ENCODE measurements at places on chromosomes 13 and 19.

GRCh38 chr19:58058467-58058866 is 615 bp upstream of the ZNF135 start:
- DNase-seq: no peak

DNA sequence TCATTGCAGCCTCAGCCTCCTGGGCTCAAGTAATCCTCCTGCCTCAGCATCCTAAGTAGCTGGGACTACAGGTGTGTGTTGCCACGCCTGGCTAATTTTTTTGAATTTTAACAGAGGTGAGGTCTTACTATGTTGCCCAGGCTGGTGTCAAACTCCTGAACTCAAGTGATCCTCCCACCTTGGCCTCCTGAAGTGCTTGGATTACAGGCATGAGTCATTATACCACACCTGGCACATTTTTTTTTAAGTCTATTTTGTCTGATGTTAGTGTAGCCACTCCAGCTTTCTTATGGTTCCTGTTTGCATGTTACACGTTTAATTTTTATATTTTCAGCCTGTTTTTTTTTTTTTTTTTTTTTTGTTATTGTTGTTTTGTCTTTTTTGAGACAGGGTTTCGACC is 24.8 kb downstream of the KDM4B start:
- DNase-seq: no peak

GRCh38 chr13:22211876-22212275 is 541.0 kb downstream of the FGF9 start:
- no peak for DNase-seq

DNA sequence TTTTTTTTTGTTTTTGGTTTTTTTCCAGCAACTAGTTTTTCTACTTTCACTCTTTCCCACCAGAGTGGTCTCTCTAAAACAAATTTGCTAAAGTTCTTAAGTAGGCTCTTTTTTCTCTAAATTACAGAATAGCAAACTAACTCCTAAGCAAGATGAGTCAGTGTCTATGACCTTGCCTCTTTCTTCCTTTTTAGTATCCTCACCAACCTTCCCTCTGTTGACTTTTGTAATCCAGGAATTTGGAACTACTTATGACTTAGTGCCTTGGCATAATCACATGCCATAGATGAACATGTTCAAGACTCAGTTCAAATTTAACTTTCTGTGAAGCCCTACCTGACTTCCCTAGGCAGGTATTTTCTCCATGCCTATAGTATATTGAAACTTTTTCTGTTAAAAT is 32.3 kb upstream of the AKAP11 start:
- peak; percentile 9 for DNase-seq

GRCh38 chr13:86922936-86923335 is 748.2 kb upstream of the SLITRK5 start:
- no peak for DNase-seq

DNA sequence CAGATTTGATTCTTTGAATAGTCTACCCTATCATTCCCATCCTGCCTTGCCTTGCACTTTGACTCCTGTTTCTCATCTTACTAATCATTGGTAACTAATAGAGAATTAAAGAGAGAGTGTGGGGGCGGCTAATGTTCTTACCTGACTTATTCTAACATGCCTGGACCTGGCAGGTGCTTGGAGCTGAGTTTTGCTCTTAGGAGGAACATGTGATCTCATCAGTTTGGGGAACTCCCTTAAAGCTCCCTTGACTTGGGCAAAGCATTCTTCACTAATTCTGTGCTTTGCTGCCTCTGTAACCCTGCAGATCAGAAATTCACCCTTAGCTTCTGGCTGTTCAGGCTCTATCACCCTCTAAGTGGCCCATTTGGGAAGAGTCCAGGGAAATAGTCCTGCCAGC is 861.1 kb downstream of the GPC5 start:
- no peak for DNase-seq

DNA sequence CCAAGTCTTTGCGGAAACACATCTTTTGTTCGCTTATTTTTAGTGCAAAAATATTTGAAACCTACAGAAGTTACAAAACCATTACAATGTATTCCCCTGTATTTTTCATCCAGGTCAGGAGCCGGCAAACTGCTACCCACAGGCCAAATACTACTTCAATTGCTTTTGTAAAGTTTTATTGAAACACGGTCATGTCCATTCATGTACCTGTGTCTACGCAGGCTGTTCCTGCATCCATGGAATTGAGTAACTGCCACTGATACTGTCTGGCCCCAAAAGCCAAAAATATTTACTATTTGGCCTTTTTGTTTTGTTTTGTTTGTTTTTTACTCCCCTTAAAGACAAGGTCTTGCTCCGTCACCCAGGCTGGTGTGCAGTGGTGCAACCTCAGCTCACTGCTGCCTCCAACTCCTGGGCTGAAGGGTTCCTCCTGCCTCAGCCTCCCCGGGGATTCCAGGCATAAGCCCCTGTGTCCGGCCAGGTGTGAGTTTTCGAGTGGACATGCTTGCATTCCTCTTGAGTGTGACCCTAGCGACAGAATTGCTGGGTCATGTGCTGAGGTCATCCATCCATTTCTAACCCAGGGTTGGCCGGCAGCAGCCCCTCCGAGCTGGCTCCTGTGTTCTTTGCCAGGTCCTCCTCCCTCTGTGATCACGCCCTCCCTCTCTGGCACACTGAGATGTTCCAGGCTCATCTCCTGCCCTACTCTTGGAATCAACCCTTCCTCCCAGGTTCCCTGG is 10.9 kb upstream of the S1PR4 start:
- DNase-seq: no peak

GRCh38 chr19:1074544-1075283 is 7.7 kb downstream of the ARHGAP45 start:
- DNase-seq: no peak

DNA sequence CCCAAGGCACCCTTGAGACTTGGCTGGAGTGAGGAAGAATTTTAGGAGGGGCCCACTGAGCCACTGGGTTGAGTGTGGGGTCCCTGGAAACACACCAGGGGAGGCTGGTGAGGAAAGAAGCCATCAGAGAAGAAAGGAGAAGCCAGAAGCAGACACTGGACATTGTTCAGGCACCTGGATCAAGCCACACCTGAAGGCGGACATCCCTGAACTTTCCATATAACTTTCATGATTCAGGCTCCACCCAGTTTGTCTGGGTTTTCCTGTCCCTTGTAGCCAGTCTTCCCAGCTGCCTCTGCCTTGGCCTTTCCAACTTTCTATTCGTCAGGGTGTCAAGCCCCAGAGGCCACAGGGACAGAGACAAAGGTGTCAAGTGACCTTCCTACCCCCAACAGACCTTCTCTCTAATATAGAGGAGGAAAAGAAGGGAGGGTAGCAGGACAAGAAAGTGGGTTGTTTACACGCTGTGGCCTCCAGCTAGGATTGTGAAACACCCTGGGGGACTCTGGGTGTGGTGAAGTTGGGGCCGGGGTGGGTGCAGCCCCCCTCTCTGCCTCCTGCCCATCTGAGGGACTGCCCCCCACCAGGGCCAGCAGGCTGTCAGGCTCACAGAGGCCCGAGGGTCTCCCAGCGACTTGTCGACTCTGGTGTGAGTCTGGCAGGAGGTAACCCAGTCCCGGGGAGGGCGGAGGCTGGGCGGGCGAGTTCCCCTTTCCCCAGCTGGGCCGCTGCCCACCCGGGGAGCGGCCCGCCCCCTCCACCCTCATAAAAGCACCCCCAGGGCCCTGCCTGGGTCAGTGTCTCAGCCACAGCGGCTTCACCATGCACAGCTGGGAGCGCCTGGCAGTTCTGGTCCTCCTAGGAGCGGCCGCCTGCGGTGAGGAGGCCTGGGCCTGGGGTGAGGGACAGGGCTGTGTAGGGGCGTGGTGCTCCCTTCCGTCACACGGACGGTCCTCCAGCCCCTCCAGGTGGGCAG is at the start of gene CFD:
CFD (plus strand) TSS at position 797 of the 976 bp plus-strand sequence; CDS start at position 823, 26 bp downstream.
- DNase-seq: peak; percentile 54

GRCh38 chr13:113425941-113426590 is 27.2 kb downstream of the ADPRHL1 start:
- no peak for DNase-seq

DNA sequence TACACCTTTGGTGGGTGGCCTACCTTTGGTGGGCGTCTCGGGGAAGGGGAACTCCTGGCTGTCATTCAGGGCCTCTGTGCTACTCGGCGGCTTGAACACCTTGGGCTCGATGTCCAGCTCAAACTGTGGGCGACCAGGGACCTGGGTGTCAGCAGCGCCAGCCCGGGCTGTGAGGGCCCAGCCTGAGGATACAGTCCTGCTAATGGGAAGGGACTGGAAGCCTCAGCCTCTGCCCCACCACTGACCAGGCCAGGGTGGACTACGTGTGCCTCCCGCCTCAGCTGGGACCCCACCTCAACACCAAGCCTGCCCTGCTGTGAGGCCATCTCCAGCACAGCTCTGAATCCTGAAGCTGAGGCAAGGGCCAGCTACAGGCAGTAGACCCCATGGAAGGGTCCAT is 7.7 kb downstream of the TMEM259 start:
- no peak for DNase-seq

GRCh38 chr19:28913626-28914025 is 299.3 kb downstream of the UQCRFS1 start:
- no peak for DNase-seq

GRCh38 chr19:16943942-16944625 is 55.3 kb downstream of the F2RL3 start:
- DNase-seq: no peak

DNA sequence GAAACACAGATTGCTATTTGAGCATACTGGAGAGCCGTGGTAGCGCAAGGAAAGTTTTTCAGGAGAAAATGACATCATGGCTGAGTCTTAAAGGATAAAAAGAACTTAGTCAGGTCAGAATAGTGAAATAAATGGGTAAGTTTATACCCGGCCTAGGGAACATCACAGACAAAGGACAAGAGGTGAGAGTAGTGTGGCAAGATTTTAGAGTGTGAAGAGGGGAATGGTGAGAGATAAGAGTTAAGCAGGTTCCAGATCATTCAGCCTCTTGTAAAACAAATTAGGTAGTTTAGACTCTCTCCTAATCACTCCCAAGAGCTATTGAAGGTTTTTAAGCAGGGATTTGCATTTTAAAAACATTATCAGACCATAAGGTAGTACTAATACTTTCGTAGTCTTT is 116.0 kb upstream of the MAB21L1 start:
- DNase-seq: no peak

- no peak for DNase-seq
These were observed at the start of gene CKM for GRCh38 chr19:45322744-45323281. Gene CKM (minus strand): TSS chr19:45322875. CDS start chr19:45319713, 3,162 bp downstream.

- no peak for DNase-seq
These were observed 14.4 kb upstream of the EHD2 start for GRCh38 chr19:47698631-47699359.

- no peak for DNase-seq
These were observed 221.2 kb downstream of the MAB21L1 start for GRCh38 chr13:35255241-35255640.

Measured in adipocyte (in vitro differentiated cells).